ENCODE measurements at places on chromosomes 4 and X.

DNA sequence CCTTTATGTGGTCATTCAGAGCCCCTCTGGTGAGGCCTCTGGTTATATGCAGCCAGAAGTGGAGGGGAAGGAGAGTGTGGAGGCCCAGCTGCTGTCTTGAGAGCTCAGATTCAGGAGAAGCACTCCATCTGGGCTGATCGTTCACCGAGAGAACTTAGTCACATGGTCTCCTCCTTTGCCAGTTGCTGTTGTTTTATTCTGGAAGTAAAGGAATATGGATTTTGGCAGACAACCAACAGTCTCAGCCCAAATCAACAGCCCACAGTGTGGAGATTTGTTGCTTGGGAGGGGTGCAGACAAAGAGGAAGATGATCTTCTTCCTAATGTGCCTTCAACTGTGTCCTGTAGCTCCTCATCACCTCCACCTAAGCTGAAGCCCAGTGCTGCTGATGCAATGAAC, 355.4 kb downstream of the ANK2 start:
- no peak for DNase-seq

GRCh38 chr4:112411781-112412550, 104.0 kb downstream of the NEUROG2 start:
- DNase-seq: no peak

- no peak for DNase-seq
Observed at GRCh38 chrX:35382966-35383365, 415.2 kb upstream of the MAGEB16 start.

DNA sequence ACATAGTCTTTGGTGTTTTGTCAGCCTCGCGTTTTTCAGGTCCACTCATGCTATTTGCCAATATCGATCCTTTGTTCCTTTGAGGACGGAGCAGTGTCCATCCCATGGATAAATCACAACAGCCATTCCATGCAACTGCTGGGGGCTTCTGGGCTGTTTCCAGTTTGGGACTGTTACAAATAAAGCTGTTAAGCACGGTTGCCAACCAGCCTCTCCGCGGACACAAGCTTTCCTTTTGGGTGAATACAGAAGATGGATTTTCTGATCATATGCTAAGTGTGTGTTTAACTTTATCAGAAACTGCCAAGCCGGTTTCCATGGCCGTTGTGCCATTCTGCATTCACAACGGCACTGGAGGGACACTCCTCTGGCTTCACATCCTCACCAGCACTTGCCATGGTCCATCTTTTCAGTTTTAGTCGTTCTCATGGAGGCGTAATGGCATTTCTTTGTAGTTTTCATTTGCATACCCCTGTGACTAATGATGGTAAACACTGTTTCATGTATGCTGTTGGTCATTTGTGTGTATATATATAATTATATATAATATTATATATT, 67.8 kb downstream of the ABLIM2 start:
- DNase-seq: no peak

DNA sequence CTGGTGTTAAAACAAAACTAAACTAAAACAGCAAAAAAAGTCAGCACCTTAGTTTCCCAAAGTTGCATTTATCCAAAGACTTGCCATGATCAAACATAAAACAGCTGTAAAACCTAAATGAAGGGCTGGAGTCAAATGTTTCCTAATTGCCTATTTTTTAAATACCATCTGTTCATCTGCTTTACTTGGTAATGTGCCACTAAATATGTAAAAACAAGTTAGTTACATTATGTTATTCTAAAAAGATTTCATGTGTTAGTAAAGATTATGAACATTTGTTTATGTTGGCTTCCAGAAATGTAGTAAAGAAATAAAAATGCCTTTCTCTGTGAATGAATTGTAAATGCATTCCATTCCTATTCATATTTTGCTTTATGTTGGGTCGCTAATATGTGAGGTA, 977.8 kb downstream of the FSTL5 start:
- DNase-seq: no peak

- peak; percentile 57 for DNase-seq
Observed at GRCh38 chrX:47751670-47752069, 85.0 kb upstream of the ZNF81 start.

GRCh38 chr4:124555959-124556358, 156.6 kb downstream of the ANKRD50 start:
- no peak for DNase-seq

- DNase-seq: no peak
Observed at GRCh38 chrX:45622538-45622937, 421.9 kb upstream of the DIPK2B start.

DNA sequence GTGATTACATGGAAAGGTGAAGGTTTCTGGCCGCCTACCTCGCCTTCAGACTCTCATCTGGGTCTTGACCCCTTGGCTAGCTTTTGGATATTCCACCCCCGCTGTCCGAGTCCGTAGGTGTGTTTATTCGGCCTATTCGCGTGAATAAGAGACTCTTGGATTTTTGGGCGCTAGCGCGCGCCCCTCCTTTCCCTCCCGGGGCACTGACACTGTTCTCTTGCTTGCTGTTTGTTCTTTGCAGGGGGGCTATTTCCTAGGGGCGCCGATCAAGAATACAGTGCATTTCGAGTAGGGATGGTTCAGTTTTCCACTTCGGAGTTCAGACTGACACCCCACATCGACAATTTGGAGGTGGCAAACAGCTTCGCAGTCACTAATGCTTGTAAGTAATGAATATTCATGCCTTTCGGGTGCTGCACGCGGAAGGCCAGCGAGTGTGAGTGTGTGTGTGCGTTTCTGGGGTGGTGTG, 932 bp downstream of the GRIA2 start:
- no peak for DNase-seq

GRCh38 chr4:143961075-143961474, 55.7 kb upstream of the GYPE start:
- no peak for DNase-seq

DNA sequence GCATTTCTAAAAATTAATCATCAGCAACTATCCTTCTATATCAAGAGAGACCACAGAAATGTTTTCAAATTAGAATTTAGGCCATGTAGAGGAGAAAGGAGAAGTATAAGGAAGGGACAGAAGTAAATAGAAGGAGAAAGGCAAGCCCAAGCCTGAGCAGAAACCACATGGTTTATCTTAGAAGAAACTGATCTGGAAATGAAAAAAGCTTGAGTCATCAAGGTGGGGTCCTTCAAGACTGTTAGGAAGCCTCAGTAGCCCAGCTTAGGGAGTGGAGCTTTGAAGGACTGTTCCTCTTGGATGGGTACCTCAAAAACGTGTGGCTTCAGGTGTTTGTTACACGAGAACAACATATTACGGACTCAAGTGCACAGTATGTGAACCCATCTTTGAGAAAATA, 4.5 kb downstream of the BMX start:
- no peak for DNase-seq

DNA sequence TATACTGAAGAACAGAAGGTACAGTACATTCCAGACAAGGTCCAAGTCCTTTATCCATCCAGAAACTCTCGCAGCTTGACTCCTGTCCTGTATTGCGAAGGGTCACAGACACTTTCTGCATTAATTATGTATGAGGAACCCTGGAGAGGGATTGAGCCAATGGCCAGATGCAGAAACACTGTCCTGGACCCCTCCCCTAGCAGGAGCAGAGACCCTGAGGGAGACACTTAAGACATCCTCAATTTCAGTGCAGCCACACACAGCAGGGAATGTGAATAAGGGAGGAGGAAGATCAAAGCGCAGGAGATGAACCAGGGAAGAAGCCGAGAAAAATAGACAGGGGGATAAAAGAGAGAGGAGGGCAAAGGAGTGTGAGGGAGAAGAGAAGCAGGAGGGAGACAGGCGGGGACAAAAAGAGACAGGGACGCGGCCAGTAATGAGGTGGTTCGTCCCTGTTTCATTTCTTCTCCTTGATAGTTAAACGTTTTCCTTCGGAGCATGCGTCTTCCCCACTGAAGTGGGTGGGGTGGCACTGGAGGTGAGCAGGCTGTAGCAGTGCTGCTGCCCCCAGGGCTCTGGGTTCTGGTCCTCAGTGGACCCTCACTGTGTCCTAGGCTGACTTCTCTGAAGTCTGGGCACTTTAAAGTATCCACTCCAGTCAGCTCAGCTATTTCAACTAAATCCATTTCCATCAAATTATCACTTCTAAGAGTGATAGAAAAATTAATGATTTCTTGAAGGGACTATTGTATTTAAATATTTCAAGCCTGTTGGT, 356.4 kb upstream of the NOCT start:
- no peak for DNase-seq

GRCh38 chr4:38804654-38805295, at the start of gene TLR1:
TSS of gene TLR1 (minus strand) at chr4:38804791. CDS start at chr4:38798831, 5,960 bp downstream.
- DNase-seq: no peak

GRCh38 chrX:9609499-9609898, 144.6 kb downstream of the TBL1X start:
- DNase-seq: no peak

GRCh38 chr4:185838104-185838452, 26.1 kb upstream of the SORBS2 start:
- DNase-seq: no peak

- no peak for DNase-seq
Observed at GRCh38 chr4:25874655-25875054, 11.9 kb upstream of the SEL1L3 start.

DNA sequence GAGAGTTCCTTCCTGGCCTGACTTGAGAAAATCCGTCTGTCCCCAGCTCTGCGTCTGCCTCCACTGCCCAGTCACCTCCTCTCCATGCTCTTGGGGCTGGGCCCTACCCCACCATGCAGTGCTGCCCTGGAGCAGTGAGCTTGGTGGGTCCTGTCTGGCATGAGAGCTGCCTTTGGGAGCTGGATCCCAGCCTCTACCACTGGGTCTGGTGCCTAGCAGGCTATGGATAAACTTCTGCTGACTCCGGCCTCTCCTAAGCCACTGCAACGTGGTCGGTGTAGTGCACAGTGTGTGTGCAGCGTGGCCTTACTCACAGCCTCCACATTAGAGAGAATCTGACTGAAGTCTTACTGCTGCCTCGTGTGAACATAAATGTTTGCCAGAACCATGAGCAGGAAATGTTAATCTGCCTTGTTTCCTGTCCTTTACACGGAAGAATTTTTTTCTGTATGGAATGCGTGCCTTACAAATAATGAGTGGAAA, 47.6 kb downstream of the HTT start:
- DNase-seq: no peak

GRCh38 chr4:152038238-152038637, 277.4 kb upstream of the GATB start:
- no peak for DNase-seq

DNA sequence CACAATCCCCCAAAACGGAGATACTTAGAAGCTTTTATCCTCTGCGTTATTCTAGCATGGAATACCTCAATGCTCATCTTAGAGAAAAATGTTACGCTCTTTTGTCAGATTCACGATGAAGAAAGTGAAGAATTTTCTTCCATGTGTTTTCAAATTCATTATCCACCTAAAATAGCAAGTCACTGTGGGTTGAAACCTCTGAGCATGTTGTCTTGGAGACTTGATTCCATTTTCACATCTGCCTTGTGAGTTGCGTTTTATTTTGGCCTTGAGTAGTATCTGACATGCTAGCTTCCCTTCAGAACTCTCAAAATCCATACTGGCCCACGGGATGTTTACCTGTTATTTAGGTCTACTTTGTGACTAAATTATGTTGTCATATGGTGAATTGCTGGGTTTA, 66.3 kb downstream of the C4orf46 start:
- no peak for DNase-seq

GRCh38 chr4:168183717-168184571, 91.6 kb downstream of the ANXA10 start:
- no peak for DNase-seq

DNA sequence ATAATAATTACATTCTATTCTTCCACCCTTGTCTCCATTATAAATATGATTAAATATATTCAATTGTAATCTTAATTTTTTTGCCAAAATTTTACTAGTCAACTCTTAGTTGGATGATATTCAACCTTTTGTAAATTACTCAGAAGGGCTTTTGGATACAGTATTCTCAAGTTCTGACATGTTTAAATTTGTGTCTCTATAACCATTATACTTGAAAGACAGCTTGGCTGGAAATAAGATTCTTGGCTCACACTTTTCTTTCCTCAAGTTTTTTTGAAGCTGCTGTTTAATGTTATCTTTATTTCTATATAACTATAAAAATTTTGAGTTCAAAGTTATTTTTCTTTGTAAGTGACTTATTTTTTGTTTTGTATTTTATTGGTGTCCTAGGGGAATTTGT, 214.4 kb downstream of the ARAP2 start:
- no peak for DNase-seq

GRCh38 chr4:24117975-24118374, 228.1 kb upstream of the PPARGC1A start:
- no peak for DNase-seq

Data from activated T-cell treated with anti-CD3 and anti-CD28 coated beads, Interleukin-2, amount 50 U/mL, for 48 hours (primary cell).